ENCODE measurements at places on chromosomes 5 and 9.

DNA sequence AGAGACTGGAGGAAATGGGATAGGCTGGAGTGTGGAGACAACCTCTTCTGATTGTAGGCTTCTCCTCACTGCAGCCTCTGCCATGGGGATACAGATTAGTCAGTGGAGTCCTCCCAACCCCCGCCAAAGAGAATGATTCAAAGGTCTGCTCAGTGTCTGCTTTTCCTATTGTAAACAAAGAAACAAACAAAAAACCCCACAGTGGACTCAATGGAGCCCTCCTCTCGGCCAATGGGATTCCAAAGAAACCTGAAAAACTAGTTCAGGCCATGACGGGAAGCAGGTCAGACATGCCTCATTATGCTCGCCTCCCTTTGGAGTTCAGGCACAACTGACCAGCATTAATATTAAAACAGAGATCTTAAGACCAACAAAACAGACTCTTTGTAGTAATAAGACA lies 85.8 kb downstream of the SEC61B start:
- DNase-seq = no peak

GRCh38 chr9:77710965-77711648 lies 63.0 kb upstream of the GNA14 start:
- no peak for DNase-seq

DNA sequence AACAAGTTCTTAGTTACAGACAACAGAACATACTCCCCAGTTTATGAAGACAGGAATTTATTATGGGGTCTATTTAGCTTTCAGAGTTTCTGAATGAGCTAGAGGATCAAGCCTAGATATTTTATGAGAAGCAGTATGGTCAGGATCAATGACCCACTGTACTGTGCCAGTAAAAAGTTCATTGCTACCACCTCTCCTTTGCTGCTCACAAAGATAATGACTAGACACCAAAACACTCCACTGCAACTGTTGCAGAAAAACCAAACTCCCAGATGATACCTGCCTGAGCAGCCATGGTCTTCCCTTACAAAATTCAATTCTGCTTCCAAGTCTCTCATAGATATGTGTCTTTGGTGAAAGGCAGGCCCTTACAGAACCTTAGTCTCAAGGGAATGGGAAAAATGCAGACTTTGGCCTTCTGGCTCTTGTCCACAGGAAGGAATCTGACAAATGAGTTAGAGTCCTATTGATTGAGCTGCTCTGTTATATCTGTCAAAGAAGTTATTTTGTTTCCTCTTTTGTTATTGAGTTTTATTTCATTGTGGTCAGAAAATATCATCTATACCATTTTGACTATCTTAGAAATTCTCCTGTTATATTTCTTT lies 74.7 kb upstream of the RASGRF2 start:
- DNase-seq = no peak

DNA sequence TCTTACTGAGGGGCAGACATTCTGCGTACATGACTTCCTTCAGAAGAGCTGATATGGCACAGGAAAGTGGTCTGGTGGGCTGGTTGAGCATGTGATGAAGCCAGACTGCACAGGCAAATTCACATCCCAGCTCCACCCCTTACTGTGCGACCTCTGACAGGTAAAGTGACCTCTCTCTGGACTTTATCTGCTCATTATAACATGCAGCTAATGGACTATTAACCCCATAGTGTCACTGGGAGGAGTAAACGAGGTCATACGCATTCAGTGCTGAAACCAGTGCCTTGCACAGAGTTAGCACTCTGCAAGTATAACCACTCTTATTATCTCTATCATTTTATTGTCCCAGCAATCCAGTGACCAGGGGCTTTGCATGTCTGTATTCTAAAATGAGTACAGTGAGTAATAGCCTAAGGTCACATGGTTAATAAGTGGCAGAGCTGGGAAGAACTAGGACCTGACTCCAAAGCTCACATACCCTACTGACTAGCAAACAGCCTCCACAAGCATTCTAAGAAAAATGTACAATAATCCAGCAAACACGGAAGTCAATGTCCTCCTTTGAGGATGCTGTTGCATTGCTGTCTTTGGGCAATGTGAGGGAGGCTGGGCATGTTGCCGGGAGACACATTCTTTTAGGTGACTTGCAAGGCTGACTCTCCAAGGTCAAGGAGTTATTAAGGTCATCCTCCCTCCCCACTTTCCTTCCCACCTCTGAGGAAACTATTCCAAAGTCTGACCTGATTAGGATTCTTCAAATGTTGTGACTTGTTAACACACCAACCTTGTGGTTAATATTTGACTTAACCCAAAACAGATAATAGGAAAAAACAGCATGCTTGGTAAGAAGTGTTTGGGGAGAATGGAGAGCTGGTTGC lies 19.0 kb downstream of the GLRX start:
- DNase-seq = no peak

- DNase-seq = no peak
These were observed 51.3 kb upstream of the PTGER4 start for GRCh38 chr5:40628407-40628806.

DNA sequence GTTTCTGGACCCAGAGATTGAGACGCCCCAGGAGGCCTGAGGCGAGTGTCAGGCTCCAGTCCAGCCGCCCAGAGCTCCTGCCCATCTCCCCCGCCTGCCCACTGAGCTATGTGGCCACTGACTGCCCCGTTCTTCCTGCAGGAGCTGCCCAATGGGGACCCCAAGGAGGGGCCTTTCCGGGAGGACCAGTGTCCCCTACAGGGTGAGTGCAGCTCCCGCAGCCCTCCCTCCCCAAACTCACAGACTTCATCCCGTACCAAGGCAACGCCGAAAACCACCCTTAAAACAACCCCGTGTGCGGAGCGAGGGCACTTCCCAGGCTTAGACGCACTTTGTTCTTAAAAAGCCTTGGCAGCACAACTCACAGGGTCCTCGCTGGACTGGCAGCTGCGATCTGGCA lies 23.4 kb downstream of the NKD2 start:
- no peak for DNase-seq
